EH (cell line): ENCODE measurements at places on chromosomes 12 and 14.

DNA sequence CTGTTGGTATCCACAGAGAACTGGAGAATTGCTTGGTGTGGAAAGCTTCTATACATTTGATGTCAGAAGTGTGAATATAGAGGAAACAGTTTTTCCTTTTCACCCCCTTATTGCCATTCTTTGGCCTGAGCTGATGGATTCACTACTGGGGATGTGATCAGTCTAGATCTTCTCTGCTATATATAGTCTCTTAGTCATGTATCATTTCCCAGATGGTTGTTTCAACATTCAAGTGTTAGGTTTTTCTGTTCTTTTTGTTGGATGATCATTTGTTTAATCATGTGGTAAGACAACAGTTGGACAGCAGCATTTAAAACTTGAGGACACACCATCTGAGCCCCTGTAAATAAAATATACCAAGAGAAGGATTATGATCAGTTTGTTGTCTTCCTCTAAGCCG is 29.6 kb downstream of the TMX1 start:
- DNase-seq = no peak

DNA sequence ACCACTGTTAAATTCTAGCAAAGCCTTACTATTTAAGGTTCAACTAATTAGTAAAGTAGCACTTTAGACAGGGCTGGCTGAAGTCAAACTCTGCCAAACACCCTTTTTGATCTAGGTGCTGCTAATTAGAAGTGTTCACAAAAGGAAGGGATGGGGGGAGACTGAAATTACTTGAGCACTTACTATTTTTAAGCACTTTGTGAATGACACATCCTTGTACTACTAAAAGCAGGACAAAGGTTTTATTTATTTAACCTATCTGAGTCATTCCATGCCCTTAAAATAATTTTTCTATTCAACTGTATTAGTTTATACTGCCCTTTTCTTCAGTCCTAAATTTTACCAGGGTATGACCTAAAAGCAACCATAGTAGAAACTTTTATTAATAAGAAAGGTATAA is 20.1 kb downstream of the MBIP start:
- peak; percentile 28 for DNase-seq

DNA sequence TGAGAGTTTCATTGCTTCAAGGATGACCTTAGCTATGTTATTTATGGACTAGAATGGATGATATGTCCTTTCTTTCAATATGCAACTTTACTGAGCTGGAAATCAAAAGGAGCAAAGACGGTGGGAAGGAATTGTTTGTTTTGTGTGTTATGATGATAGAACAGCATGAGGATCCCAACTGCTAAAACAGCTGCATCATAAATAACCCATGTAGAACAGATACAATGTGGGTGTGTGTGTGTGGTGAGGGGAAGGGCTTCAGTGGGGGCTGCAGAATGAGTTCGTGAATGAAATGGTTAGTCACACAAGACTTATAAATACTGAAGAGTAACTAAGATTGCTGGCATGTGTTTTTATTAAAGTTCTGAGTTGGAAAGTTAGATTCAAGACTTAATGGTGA is 80.1 kb downstream of the DACT1 start:
- no peak for DNase-seq

- no peak for DNase-seq
Measured at GRCh38 chr14:66575014-66575413, 67.1 kb downstream of the GPHN start.

GRCh38 chr14:65007202-65007601 is 20.5 kb downstream of the FNTB start:
- DNase-seq = no peak

DNA sequence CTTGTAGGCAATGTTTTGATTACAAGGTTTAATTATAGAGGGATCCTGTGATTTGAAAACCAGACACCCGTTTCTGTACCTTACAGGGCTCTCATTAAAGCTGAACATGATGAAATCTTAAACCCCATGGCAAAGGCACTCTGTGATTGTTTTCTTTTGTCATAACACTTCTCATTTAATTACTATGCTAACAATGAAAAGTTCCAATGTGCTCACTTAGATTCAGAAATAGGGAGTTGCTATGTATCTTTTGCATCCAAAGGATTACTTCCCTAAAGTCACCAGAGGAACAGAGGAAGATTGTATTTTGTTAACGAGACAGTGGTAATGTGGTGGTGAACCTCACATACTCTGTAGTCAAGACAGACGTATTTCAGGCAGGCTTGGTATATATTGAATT is 81.5 kb upstream of the MYF6 start:
- DNase-seq = peak; percentile 66

DNA sequence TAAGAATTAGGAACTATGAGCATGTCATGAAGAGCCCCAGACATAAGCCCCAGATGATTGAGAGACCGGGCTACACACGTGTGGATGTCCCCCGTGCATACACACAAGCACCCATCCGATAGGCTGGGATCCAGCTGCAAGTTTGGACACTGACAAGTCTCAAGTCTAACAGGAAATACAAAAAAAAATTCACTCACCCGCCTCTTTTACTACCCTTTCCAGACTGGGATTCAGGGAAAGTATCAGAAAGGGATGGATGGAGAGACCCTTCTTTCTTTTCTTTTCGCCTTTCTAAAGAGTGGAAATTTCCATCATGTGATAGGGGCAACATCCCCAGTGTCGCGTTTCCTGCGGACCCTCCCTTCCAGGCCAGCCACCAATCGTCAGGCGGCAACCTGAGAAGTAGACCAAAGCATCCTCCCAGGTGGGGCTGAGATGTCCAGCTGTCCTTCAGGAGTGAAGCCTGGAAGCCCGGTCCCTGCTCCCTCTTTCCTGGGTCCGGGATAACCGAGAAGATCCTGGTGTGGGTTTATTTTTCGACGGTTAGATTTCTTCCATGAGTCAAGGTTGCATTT is 6.4 kb upstream of the SLC38A4 start:
- DNase-seq = peak; percentile 6

- peak; percentile 43 for DNase-seq
Measured at GRCh38 chr12:1435456-1435855, 158.9 kb downstream of the FBXL14 start.

DNA sequence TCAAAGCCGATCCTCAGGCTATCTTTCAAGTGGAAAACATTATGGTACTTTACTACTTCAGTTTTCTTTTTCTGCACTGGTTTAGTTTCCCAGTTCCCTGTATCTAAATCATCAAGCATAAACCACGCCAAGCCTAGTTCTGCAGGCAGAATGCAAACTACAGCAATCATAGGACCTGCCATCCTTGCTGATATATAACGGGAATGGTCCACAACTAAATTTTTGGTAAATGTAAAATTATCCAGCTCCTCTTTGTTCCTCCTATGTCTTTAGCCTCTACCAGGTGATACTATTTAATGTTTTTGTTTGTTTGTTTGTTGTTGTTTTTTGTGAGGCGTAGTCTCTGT is 19.3 kb upstream of the PALS1 start:
- no peak for DNase-seq

GRCh38 chr12:659090-659683 is 4.1 kb downstream of the NINJ2 start:
- DNase-seq = no peak

- DNase-seq = no peak
Measured at GRCh38 chr12:46366771-46367170, 5.8 kb downstream of the SLC38A2 start.

DNA sequence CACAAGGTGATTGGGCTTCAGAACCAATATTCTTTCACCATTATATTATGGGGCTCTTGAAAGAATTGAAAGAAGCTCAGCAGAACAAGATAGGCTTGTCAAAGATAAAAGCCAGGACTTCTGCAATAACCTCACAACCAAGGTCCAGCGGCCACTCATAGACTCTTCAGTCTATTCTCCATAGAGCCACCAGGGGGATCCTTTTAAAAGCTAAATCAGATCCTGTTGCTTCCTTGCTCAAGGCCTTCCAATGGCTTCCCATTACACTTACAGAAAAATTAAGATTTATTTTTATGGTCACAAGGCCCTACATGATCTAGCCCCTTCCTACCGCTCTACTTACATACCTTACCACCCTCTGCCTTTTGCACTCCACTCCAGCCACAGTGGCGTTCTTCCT is 169.6 kb downstream of the C12orf42 start:
- no peak for DNase-seq

DNA sequence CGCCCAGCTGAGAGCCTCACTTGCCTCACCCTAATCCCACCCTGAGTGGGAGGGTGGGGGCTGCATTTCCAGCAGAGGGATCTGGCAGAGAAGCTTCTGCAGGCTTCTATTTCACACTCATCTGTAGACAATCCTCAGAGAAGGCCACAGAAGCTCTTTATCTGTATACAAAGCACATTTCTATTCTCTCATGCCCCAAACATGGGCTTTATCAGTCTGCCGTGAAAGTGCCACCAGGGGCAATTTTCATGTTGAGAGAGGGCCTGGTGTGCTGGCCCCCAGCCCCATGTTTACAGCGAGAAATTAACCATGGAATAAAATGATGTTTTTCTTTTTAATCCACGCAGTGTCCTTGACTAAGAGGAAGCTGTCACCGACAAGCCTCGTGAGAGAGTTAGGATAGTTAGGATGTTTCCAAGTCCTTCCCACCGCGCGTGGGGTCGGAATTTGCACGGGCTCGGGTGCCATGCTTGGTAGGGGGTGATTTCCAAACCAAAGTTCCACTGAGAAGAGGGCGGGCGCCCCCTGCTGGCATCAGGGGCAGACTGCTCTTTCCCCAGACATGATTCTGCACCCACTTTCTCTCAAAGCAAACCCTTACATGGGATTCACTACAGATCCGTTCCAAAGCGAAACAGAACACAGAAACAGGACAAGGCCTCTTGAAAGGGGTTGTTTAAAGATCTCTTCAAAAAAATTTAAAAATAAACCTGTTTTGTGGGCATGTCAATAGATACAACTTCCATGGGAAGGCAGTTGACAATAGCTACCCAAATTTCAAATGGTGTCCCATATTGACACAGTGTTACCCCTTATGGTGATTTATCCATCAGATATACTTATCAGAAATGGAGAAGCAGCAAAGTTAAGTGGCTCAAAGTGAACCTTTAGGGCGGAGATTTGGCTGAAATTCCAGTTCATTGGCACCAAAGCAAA is 19.4 kb downstream of the BDKRB1 start:
- peak; percentile 82 for DNase-seq

- peak; percentile 47 for DNase-seq
Measured at GRCh38 chr12:122265886-122266229, 436 bp downstream of the VPS33A start.

- DNase-seq = no peak
Measured at GRCh38 chr12:32039917-32040575, 66.6 kb upstream of the BICD1 start.

DNA sequence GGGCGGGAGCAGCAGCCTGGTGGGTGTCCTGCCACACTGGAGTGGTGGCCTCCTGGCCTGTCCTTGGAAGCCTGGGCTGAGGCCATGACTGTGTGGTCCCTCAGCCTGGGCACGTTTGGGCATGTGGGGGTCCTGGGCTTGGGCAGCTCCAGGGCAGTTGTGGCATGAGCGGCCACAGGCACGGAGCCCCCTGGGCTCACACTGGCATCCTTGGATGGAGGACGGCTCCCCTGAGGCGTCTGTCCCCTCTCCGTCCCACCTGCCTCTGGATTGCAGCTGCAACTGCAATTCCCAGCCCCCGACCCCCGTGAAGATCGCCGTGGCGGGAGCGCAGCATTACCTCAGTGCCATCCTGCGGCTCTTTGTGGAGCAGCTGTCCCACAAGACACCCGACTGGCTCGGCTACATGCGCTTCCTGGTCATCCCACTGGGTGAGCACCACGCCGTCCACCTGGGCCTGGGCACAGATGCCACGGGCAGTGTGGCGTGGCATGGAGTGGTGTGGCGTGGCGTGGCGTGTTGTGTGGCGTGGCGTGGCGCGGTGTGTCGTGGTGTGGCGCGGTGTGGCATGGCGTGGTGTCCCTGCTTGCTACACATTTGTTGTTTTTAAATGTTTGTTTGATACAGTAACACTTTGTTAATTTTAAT is 15.1 kb upstream of the TEX22 start:
- no peak for DNase-seq

DNA sequence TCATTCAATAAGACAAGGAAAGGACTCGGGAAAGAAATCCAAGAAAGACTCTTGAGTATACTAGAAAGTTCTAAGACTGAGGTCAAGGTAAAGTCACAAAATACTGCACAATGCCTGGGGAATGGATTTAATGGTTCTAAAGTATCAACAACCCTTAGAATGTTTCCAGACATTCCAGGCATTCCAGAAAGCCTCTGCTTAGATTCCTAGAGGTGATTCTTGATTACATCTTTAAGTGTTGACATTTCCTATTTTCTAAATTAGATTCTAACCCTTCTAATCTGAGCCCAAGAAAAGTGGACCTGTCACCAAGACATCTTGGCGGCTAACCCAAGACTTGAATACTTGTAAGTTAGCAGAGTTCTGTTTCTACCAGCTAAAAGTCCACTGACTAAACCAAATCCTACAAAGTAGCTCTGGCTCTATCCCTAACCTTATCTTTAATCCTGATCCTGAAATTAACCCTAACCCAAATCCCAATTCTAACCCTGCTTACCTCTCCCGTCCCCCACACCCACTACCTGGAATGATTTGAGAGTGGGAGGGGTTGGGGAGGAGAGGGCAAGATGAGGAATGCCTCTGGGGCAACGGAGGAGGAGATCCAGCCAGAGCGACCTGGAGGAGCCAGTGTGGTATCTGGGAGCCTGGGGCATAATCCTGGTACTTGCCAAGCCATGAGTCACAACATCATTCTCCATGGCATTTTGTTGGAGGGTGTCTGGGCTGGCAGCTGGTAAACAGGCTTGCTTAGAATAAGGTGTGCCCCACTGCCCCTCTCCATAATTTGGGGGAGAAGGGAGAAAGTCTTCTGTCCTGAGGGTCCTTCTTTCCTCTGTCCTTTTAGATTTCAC is 93.4 kb upstream of the HOXC13 start:
- peak; percentile 86 for DNase-seq

GRCh38 chr14:32354716-32355115 is 25.6 kb downstream of the AKAP6 start:
- DNase-seq = no peak

GRCh38 chr14:66065188-66065587 is 421.0 kb upstream of the CCDC196 start:
- DNase-seq = no peak

- peak; percentile 38 for DNase-seq
Measured at GRCh38 chr12:107385509-107385908, 292.2 kb upstream of the CRY1 start.

GRCh38 chr14:88851587-88851986 is 27.1 kb downstream of the TTC8 start:
- no peak for DNase-seq

GRCh38 chr12:125373375-125373774 is 308.1 kb downstream of the AACS start:
- DNase-seq = no peak
